Activated T-cell treated with anti-CD3 and anti-CD28 coated beads for 4 hours (primary cell): ENCODE measurements at places on chromosomes 4 and X.

- DNase-seq = no peak
These were observed 267.7 kb upstream of the GALNT7 start for GRCh38 chr4:172900900-172901299.

DNA sequence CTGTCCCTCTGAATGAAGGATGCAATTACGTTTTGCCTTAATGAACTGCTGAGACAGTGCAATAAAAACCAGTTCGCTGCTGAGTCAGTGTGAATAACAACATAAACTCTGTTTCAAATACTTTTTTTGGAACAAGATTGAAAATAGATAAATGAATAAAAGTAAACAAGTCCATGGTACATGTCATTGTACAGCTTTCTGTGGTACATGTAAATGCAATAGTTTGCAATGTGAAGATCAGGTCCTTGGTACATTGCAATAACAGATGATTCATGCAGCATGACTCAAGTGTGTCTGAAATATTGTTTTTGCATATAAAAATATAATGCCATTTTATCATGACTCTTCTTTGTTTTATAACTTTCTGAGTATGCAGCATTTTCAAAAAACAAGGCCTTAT is 193.4 kb upstream of the PACRGL start:
- DNase-seq = no peak

DNA sequence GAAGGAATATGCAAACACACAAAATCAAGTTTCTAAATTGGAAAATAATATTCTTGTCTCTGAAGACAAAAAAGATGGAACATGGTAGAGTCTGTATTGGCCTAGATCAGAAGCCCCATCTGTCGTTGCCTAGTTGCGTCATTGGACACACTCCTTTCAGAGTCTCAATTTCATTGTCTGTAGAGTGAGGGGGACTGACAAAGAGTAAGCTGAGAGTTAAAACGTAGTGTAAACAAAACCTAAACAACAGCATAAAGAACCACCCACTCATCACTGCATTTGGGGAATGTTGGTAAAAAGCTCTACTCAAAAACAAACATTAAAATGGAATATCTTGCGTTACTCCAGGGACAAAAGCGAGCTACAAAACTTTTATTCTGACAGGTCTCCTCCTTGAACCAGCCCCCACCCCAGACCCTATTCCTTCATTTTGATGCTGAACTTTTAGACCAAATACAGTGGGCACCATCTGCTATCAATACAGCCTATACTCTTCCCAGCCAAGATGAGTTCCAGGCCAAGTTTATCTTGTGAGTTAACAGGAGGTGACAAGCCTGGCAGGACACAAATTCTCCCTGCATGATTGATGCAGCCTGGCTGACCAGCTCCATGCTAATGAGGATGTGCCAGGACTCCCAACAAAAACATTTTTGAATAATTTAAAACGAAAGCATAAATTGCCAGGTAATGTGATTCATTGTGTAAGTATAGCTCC is 125.2 kb downstream of the COL25A1 start:
- no peak for DNase-seq

- no peak for DNase-seq
These were observed 112.5 kb downstream of the LDB2 start for GRCh38 chr4:16785793-16786527.

DNA sequence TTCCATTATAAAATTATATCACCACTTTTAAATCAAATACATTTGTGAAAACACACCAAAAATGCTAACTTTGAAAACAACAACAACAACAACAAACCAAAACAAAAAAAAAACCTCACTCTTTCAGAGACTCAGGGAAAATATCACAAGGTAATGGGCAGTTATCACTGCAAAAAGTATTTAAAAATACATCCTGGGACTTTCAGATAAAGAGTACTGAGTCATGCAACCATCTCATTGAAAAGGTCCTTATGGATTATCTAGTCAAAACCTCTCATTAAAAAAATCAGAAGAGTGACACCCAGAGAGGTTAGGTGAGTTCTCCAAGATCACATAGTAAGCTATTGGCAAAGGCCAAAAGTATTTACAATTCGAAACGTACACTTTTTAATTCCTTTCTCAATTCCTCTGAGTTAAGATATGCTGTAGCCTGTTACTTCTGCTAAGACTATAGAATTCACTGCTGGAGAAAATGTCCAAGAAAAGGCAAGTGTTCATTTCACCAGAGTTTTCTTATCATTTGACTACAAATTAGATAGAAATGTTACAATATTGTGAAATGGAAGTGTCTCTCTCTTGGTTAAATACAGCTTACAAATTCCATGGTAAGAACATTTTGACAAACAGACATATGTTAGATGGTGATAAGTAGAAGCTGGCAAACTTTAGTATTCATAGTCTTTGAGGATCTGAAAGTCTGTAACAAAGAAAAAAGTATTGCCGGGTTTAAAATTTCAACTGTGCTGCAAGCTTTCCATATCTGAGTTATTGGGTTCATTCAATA is 9.3 kb downstream of the STX18 start:
- DNase-seq = no peak

DNA sequence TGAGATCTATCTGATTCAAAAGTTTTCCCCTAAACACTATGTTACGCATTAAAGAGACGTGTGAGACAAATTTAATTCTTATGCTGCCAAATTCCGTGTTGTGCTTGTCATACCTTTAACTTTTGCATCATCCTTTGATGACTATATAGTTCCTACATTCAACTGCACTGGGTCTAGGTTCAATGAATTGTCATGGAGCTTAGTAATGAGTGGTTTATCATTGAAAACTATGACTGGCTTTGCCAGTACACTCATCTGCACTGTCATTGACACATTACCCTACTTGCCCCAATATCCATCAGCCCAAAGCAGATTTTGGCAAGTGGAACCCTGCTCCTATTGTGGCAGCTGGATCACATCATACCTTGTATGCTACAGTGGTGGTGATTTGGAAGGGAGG is 882.9 kb upstream of the SLIT2 start:
- no peak for DNase-seq

- no peak for DNase-seq
These were observed at the start of gene SRPX2 for GRCh38 chrX:100643956-100644860. Gene SRPX2 (plus strand): TSS chrX:100644199. CDS start chrX:100646323, 2,124 bp downstream.

GRCh38 chr4:138951764-138952163 is 63.8 kb upstream of the NOCT start:
- no peak for DNase-seq
